ENCODE measurements at places on chromosomes 5 and 9. TPM values are rescaled to one million over a fixed set of nuclear protein-coding genes. Genes with fewer than 3 reads are reported as not detected.

PSMD5 gene
- total RNA-seq, result 27.5 TPM

SMIM33 gene
- not detected for total RNA-seq

LHX3 gene
- total RNA-seq, result not detected

PIP5K1B gene
- 2.9 TPM for total RNA-seq

SLC34A3 gene
- total RNA-seq, result not detected

FOXI1 gene
- total RNA-seq, result not detected

NOP16 gene
- 48.6 TPM for total RNA-seq

NCS1 gene
- 20.4 TPM for total RNA-seq

IL5 gene
- total RNA-seq, result not detected

PCDHA12 gene
- total RNA-seq, result 0.25 TPM

GRCh38 chr5:113057557-113057984, 81.0 kb downstream of the DCP2 start:
- DNase-seq, result no peak

GRCh38 chr5:136620016-136620419, 254.7 kb upstream of the TRPC7 start:
- DNase-seq, result no peak

- no peak for DNase-seq
Observed at GRCh38 chr9:31304576-31304975, 1079.9 kb upstream of the ACO1 start.

DNA sequence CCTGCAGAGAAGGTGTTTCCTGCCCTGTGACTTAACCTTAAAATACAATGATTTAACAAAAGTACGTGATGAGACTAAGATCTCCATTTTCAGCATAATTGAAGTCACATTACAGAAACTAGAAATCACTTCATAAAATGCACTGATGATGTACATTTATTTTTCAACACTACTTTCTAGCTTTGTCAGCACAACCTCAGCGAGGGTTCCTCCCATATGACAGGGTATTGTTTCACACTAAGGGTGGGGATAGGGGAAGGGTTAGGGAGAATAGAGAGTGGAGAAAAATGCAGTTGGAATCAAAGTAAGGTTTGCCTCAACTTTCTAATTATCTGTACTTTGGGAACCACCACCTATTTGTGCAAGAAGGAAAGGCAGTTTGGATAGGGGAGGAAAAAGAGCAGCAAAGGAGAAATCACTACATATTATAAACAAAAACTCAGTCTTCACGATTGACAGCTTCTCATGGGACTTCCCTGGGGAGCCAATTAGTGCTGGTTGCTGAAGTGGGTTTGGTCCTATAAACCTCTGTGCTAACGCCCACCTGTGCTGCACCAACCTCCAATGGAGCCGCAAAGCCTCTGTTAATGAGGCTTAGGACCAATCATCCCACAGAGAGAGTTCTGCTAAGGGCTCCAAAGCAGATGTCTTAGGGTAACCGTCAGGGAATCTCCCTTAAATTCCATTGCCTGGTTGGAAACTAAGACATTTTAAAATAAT, 369.2 kb upstream of the PDE4D start:
- DNase-seq, result no peak

- no peak for DNase-seq
Observed at GRCh38 chr9:18906656-18907395, 126.2 kb downstream of the SAXO1 start.

DNA sequence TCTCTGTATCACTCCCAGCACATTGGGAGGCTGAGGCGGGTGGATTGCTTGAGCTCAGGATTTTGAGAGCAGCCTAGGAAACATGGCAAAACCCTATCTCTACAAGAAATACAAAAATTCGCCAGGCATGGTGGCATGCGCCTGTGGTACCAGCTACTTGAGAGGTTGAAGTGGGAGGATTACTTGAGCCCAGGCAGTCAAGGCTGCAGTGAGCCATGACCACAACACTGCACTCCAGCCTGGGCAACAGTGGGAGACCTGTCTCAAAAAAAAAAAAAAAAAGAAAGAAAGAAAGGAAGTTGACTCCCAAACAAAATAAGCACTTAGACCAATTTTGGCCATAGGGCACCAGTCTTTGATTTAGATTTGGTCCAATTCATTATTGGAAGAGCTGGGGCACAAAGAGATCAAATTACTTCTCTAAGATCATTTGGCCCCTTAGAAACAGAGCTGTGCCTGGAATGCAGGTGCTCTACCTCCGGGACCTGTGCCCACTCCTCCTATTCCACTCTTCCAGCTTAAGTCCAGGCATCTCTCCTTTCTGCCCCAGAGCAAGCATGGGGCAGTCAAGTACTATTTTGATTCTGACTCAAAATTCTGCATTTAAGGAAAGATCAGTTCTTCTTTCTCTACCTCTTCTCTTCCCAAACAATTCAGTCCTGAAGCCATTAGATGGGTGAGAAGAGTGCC, 59.0 kb downstream of the ALDH7A1 start:
- no peak for DNase-seq

- no peak for DNase-seq
Observed at GRCh38 chr5:66904189-66904588, 292.4 kb downstream of the CD180 start.

GRCh38 chr5:122906768-122907167, 61.4 kb downstream of the SNX24 start:
- DNase-seq, result no peak

GRCh38 chr5:2007878-2008501, 125.3 kb upstream of the IRX4 start:
- DNase-seq, result peak; percentile 93

- no peak for DNase-seq
Observed at GRCh38 chr5:95836544-95836943, 14.0 kb upstream of the GLRX start.

DNA sequence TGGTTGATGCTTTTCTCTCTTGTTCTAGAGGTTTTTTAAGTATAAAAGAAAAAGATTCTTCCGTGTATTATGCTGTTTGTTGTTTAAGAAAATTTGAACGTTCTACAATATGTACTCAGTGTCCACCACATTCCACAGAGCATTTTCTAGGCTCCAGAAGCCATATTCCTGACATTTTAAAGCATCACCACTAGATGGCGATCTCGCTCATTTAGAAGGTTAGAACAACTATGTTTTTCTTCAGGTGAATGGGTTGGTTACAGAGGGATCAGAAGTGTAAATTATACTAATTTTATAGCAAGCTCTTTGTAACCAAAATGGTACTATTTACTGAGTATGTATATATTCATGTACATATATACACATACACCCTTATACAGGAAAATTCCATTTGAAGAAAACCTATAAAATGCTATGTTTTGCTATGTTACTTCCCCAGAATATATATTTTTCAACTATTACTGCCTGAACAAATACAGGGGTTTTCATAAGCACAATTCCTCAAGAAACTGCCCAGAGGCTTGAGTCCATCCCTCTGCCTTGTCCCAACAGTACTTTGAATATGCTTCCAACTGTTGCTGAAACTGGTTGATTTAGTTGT, 284.3 kb downstream of the CCDC171 start:
- DNase-seq, result no peak

GRCh38 chr5:147177125-147177840, 57.5 kb upstream of the STK32A start:
- DNase-seq, result no peak

- DNase-seq, result no peak
Observed at GRCh38 chr5:76704131-76704663, 11.7 kb upstream of the F2R start.

DNA sequence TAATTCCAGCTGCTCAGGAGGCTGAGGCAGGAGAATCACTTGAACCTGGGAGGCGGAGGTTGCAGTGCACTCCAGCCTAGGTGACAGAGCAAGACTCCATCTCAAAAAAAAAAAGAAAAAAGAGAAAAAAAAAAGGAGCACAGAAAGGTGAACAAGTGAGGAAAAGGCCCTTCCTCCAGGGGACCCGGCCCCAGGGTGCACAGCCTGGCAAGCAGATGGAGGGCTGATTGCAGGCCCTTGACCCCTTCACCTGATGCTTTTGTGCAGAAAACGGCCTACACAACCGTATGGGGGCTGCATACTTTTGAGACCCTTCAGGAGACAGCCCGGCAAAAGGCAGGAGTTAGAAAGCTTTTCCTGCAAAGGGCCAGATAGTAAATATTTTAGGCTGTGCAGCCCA, 33.9 kb downstream of the HRH2 start:
- no peak for DNase-seq

DNA sequence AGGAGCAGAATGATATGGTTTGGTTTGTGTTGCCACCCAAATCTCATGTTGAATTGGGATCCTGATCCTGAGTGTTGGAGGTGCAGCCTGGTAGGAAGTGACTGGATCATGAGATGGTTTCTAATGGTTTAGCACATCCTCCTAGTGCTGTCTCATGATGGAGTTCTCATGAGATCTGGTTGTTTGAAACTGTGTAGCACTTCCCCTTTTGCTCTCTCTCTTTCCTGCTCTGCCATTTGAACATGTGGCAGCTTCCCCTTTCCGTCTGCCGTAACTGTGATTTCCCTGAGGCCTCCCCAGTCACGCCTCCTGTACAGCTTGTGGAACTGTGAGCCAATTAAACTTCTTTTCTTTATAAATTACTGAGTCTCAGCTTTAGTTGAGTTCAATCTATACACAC, 756.8 kb upstream of the CDH6 start:
- DNase-seq, result no peak

DNA sequence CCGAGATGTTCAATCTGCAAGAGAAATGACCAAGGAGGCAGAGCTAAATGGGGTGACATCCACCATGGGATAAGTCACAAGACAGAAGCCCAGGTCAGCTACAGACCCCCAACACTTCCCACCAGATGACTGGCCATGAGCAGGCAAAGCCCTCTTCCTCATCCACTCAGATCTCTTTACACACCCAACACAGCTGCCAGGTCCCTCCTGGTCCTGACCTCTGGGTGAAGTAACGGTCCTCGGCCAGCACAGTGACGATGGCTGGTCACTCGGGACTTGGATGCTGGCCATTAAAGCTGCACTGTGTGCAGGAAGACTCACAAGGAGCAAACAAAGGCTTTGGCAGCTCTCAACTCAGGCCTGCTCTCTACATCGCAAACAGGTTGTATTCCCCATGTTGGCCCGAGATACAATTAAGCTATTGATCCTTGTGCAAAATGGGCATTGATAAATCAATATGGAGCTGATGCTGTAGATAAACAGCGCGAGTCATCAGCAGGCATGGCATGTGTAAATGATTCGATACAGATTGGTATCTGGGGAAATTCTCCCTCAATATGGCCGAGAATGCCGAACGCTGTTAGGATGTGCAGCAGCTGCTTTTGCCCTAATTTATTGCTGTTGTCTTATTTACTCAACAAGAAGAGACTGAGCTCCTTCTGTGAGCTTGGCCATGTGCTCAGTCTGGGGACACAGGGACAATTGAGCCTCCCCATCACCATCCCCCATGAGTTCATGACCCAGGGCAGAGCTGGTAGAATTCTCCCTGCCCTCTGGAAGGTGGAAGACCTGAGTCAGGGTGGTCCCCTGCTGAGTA, 98.7 kb downstream of the C5orf15 start:
- DNase-seq, result no peak

DNA sequence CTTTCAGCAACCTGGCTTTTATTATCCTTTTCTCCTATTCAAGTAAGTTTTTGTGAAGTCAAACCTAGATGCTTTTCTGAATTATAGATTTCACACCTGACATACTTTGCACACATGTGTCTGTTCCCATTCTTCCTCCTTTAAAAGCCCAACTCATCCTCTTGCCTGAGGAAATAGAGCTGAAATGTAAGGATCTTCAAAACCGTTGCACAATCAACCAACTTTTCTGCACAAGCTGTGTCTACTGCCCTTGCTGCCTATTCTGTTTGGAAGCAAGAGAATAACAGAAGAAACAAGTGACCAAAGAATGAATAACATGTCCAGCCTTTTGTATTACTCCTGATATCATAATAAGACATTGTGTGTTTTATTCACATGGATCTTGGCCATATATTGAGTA, 95.1 kb upstream of the ITGA1 start:
- DNase-seq, result no peak

DNA sequence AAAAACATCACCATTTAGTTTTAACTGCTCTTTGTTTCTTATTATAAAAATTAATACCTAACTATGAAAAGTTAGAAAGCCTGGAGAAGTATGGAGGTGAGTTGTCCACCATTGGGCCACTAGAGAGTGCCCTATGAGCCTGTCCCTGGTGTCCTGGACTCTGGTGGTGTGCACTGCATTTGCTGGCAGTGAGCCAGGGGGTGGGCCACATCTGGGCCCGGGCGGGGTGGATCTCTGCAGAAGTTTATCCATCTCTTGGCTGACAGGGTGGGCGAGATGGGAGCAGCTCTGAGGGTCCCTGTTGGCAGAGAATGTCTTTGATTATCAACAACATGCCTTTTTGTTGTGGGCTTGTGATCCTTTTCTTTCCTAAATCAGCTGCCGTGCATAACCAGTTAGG, 8.2 kb downstream of the TENT4A start:
- peak; percentile 79 for DNase-seq

GRCh38 chr9:75483636-75484035, 395.3 kb downstream of the OSTF1 start:
- no peak for DNase-seq

- DNase-seq, result no peak
Observed at GRCh38 chr5:151078490-151079262, 2.2 kb downstream of the TNIP1 start.

GRCh38 chr9:134134949-134135342, 936 bp upstream of the WDR5 start:
- DNase-seq, result no peak

DNA sequence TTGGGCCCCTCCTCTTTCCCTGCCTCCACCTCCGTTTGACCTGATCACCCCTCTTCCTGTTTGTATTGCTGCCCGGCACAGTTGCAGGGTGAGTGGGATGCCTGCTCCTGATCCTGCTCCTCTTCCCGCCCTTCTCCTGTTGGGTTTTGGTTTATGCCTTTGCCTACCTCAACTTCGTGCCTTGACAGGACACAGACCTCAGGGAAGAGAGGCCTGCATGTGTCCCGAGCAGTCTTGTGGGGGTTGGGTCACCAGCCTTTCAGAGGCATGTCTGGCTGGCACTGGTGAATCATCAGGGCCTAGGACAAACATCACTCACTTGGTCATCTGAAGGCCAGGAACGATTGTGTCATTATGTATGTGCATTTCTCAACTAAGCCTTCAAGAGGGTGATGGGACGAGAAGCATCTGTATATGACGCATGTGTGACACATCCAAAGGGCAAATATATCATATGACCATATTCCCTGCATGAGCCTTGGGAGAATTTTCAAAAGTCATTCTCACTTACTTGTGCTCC, 56.9 kb downstream of the NPR3 start:
- no peak for DNase-seq

DNA sequence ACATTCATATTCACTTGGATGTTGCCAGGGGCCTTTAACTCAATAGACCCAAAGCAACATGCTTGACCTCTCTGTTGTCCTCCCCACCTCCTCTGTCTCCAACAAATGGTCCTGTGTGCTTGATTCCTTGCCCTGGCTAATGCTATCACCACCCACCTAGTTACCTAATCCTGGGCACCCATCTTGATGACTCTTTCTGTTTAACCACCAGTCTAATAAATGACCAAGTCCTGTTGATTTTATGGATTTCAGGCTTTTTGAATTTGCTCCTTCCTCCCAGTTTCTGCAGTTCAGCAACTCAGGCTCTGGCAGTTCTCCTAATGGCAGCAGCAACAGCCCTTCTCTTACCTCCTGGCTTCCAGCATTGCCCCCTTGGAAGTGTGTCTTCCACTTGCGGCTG, 246.3 kb upstream of the KLF4 start:
- no peak for DNase-seq

GRCh38 chr9:114759512-114760341, 46.1 kb downstream of the TNFSF15 start:
- no peak for DNase-seq

GRCh38 chr5:164052536-164053093, 547.2 kb downstream of the MAT2B start:
- no peak for DNase-seq

Measured in vagina (tissue), 2 donors.